MCF 10A (cell line): ENCODE measurements at places on chromosomes 7 and 10. TPM values are rescaled to one million over a fixed set of nuclear protein-coding genes. Genes with fewer than 3 reads are reported as not detected.
A peak's percentile ranks its signal among the peaks of the same experiment; 100 is the strongest.

DNA sequence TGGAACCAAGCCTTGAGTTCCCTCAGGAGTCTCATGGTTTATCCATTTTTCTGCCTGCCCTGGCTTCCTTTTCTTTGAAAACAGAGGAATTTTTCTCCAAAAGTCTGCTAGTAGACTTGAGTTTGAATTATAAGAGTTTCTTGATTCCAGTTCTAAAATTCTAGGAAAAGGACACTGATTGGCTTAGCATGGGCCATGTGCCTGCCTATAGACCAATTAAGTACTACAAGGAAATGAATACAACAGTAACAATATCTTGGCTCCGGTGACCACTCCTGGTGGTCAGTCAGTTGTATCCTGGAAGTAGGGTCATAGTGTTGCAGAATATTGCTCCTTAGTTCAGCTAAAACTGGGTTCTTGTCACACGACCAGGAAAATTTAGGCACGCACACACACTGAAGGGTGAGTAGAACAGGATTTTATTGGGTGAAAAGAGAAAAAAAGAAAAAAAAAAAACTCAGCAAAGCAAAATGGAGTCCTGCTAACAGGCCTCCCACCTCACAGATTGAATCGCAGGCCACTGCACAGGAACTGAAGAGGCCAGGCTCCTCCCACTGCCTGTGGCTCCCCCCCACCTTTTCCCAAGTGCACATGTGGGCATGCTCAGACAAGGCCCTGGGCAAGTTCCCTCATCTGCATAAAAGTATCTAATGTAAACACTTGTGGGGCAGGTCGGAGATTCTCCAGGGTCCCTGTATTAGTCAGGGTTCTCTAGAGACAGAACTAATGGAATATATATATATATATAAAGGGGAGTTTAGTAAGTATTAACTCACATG, 155.1 kb downstream of the LYZL1 start:
- DNase-seq, result peak; percentile 27
- H3K27me3 ChIP-seq, result no peaks in the 10 kb centered on the region
- no peaks in the 10 kb centered on the region for H3K36me3 ChIP-seq
- H3K4me3 ChIP-seq, result no peak overlapping the region
- no peak overlapping the region for H3K27ac ChIP-seq
- peaks cover 23% of the 10 kb centered on the region for H3K4me1 ChIP-seq

GRCh38 chr10:116848032-116848943, 1.0 kb upstream of the ENO4 start:
- no peaks in the 10 kb centered on the region for H3K27me3 ChIP-seq
- no peaks in the 10 kb centered on the region for H3K36me3 ChIP-seq
- peak; percentile 12 for DNase-seq
- peaks cover 29% of the 10 kb centered on the region for H3K4me1 ChIP-seq
- H3K27ac ChIP-seq, result peak overlapping the region; percentile 95

DNA sequence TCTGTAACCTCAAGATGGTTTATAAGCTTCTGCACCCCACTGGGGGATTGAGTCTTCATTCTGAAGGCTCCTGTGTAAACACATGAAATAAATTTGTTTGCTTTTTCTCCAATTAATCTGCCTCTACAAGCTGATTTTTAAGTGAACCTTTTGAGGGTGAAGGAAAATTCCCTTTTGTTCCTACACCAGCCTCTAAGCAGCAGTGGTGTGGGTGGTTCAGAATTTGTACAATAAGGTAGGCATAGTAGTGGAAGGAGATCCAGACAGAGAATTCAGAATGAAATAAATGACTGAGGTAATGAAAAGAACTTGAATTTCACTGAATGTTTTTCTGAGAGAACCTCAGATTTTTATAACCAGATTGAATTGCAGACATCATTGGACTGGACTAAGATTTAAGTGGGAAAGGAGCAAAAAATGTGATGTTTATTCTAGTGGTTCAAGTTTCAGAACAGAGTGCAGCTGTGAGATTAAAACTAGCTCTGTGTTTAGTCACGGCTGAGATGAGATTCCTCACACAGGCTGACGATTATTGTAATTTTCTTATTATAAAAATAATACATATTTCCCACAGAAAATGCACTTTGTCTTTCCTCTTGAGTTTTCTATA, 1162.2 kb downstream of the TYW1 start:
- H3K36me3 ChIP-seq, result no peaks in the 10 kb centered on the region
- H3K27ac ChIP-seq, result no peak overlapping the region
- H3K27me3 ChIP-seq, result no peaks in the 10 kb centered on the region
- no peak overlapping the region for H3K4me3 ChIP-seq

DNA sequence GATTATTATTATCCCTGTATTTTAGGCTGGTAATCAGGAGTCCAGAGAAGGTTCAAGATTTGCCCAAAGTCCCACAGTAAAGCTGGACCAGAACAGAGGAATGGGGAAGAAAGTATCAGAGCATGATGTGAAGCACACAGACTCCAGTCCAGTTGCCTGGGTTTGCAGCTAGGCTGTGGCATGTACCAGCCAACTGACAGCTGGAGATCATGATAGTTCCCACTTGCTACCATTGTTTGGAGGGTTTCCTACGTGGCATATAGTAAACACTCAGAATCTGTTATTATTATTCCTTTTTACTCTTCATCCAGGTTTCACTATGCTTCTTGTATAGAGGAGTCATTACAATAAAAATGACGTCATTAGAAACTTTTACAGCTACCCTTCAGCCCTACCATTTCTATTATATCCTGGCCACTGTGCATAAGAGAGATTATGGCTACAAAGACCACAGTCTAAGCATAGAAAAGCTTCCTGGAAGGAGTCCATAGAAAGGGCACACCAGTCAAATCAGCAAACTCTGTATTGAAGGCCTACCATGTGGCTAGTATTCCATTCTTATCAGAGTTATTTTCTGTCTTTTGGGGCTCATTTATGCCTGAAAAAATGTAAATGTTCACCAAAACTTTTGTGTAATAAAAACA, 66.6 kb downstream of the MTPN start:
- H3K36me3 ChIP-seq, result no peaks in the 10 kb centered on the region
- no peak overlapping the region for H3K27ac ChIP-seq
- no peaks in the 10 kb centered on the region for H3K27me3 ChIP-seq
- H3K4me1 ChIP-seq, result no peaks in the 10 kb centered on the region
- H3K4me3 ChIP-seq, result no peak overlapping the region

The STX1A gene
- total RNA-seq, result 21.9 and 24.2 TPM in 2 replicates

DNA sequence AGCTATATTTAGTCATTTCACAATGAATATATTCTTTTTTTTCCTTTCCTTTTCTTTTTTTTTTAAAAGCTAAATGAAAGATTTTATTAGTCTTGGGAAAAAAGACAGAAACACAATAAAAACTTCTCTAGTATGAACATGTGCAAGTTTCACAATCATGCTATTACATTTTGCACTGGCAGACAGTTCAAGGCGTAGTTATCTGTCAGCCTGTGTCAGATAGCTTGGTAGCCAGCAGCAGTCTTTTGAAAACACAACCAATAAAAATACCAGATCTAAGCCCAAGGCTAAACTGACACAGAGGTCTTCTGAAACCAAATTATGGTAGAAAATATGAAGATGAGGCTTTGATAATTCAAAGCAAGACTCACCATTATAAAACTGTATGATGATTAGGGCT, 205.8 kb upstream of the TEX47 start:
- no peak overlapping the region for H3K27ac ChIP-seq
- H3K36me3 ChIP-seq, result no peaks in the 10 kb centered on the region
- DNase-seq, result no peak
- H3K4me1 ChIP-seq, result no peaks in the 10 kb centered on the region
- H3K27me3 ChIP-seq, result peaks cover 11% of the 10 kb centered on the region

The ASZ1 gene
- not detected in 2 replicates for total RNA-seq

The MRLN gene
- not detected in 2 replicates for total RNA-seq

DNA sequence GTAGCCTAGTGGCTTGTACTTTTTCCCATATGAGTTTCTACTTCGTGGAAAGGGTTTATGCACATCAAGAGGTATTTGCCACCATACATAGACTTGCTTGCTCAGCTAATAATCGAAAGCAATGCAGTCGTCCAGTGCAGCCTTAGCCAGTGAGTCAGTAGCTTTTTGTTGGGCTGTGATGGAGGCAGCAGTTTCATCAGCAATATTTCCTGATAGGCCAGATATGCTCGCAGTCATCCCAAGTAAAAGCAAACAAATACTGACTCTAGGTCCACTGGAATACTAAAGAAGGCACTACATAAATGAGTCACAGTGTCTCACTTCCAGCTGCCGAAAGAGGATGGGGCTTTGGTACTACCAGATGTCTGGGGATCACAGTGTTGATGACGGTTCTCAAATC, 2.1 kb upstream of the BNIP3 start:
- peak overlapping the region; percentile 44 for H3K4me3 ChIP-seq
- DNase-seq, result peak; percentile 63
- peaks cover 18% of the 10 kb centered on the region for H3K4me1 ChIP-seq
- no peaks in the 10 kb centered on the region for H3K27me3 ChIP-seq
- no peak overlapping the region for H3K27ac ChIP-seq
- peaks cover 9% of the 10 kb centered on the region for H3K36me3 ChIP-seq

DNA sequence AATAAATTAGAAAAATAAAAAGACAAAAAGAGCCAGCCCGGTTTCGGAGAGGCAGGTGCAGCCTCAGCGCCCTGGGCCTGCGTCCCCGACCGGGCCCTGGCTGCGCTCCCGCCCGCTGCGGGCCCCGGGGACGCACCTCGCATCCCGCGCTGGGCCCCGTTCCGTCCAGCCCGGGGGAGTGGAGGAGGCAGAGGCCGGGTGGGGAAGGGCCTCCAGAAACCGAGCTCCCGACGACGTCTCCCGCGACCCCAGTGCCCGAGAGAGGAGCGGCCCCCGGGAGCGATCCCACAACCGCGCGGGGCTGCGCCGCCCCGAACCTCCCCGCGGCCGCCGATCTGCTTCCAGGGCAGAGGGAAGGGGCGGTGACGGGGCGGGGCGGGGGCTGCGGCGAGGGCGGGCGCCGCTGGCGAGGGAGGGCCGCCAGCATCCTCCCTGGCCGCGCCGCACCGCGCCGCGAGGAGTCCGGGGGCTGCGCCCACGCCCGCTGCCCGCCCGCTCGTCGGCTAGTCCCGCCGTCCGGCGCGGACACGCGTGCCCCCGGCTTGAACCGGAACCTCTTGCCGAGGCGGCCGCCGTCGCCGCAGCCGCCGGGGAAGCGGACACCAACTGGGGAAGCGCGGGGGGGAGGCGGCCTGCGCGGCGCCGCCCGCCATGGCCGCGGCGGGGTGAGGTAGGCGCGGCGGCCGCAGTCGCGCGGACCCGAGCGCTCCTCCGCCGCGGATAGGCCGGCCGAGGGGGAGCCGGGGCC, at the start of gene CCNY:
Gene CCNY (plus strand): TSS at position 426 of the 748 bp plus-strand sequence. CDS start 545 bp downstream, outside the sequence.
- H3K4me1 ChIP-seq, result peaks cover 58% of the 10 kb centered on the region
- peak within 1 kb of the TSS; percentile 89 for H3K4me3 ChIP-seq
- DNase-seq, result peak; percentile 72
- H3K27me3 ChIP-seq, result no peaks in the 10 kb centered on the region
- H3K27ac ChIP-seq, result peak within 1 kb of the TSS; percentile 93

GRCh38 chr7:47241112-47242065, 340.5 kb downstream of the TNS3 start:
- no peaks in the 10 kb centered on the region for H3K36me3 ChIP-seq
- no peak overlapping the region for H3K4me3 ChIP-seq
- no peaks in the 10 kb centered on the region for H3K27me3 ChIP-seq
- no peak for DNase-seq
- no peak overlapping the region for H3K27ac ChIP-seq
- H3K4me1 ChIP-seq, result no peaks in the 10 kb centered on the region

The PLEKHS1 gene
- not detected in 2 replicates for total RNA-seq

DNA sequence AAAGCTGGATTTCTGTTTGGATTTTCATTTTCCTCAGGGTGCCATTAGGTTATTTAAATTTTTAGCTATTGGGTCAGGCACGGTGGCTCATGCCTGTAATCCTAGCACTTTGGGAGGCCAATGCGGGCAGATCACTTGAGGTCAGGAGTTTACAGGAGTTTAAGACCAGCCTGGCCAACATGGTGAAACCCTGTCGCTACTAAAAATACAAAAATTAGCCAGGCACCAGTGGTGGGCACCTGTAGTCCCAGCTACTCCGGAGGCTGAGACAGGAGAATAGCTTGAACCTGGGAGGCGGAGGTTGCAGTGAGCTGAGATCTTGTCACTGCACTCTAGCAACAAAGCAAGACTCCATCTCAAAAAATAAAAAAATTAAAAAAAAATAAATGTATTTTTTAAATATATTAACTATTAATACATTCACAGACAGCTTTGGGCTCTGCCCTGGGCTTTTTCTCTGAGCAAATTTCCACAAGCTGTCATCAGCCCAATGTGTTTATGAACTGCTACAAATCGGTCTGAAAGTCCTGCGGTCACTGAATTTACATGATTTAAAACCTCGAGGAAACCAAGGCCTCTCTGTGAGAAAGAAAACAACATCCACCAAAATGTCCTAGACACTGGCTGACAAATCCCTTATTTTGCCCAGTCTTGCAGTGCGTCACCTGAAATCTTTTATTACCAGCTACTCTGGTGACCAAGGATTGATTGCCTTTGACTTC, 19.2 kb upstream of the PLEKHS1 start:
- H3K36me3 ChIP-seq, result peaks cover 19% of the 10 kb centered on the region
- DNase-seq, result no peak
- H3K4me3 ChIP-seq, result no peak overlapping the region
- no peak overlapping the region for H3K27ac ChIP-seq
- H3K4me1 ChIP-seq, result no peaks in the 10 kb centered on the region

The LRRN3 gene
- not detected in 2 replicates for total RNA-seq

GRCh38 chr7:138690495-138690894, 10.7 kb downstream of the SVOPL start:
- peaks cover 8% of the 10 kb centered on the region for H3K4me1 ChIP-seq
- no peaks in the 10 kb centered on the region for H3K27me3 ChIP-seq

DNA sequence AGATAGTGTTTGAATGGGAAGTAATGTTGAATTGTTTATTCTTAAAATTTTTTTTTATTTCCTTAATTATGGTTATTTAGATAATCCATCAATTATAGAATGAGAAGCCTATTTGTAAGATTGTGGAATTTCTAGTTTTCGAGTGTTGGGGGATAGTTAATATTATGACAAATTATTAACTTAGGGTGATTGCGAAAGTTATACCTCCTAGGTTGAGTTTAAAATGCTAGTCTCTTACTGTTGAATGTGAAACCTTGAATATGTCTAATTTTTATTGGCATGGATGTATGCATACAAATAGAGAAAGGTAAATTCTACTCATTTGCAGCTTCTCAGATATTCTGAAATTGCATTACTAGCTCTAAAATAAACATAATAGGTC, 43.2 kb downstream of the BICC1 start:
- no peaks in the 10 kb centered on the region for H3K36me3 ChIP-seq
- H3K27ac ChIP-seq, result no peak overlapping the region
- no peak for DNase-seq
- H3K27me3 ChIP-seq, result no peaks in the 10 kb centered on the region

DNA sequence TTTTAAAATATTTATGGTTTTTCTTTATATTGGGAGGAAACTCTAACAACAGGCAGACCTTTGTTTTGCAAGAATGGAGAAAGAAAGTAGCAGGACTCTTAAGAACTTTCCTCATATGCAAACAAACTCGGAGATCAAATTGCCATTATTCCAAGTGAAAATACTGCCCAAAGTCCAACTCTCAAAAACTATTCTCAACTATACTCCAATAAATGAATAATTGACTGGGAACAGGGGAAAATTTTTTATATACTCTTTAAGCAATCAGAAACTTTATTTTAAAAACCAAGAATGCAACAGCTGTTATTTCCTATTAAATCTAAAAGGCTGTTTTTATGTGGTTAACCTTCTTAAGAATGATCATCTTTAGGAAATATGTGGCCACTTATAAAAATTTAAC, 101.9 kb downstream of the COL28A1 start:
- H3K27me3 ChIP-seq, result no peaks in the 10 kb centered on the region
- H3K36me3 ChIP-seq, result peaks cover 5% of the 10 kb centered on the region
- H3K27ac ChIP-seq, result no peak overlapping the region
- no peak for DNase-seq

GRCh38 chr10:77296534-77297392, 340.8 kb downstream of the KCNMA1 start:
- H3K27me3 ChIP-seq, result no peaks in the 10 kb centered on the region
- DNase-seq, result no peak
- H3K36me3 ChIP-seq, result no peaks in the 10 kb centered on the region
- H3K4me3 ChIP-seq, result no peak overlapping the region
